ENCODE measurements at places on chromosomes 5 and 9.

- DNase-seq, result no peak
Observed at GRCh38 chr9:16627967-16628366, 242.5 kb downstream of the BNC2 start.

GRCh38 chr5:55343107-55343506, 35.3 kb downstream of the MTREX start:
- no peak for DNase-seq

DNA sequence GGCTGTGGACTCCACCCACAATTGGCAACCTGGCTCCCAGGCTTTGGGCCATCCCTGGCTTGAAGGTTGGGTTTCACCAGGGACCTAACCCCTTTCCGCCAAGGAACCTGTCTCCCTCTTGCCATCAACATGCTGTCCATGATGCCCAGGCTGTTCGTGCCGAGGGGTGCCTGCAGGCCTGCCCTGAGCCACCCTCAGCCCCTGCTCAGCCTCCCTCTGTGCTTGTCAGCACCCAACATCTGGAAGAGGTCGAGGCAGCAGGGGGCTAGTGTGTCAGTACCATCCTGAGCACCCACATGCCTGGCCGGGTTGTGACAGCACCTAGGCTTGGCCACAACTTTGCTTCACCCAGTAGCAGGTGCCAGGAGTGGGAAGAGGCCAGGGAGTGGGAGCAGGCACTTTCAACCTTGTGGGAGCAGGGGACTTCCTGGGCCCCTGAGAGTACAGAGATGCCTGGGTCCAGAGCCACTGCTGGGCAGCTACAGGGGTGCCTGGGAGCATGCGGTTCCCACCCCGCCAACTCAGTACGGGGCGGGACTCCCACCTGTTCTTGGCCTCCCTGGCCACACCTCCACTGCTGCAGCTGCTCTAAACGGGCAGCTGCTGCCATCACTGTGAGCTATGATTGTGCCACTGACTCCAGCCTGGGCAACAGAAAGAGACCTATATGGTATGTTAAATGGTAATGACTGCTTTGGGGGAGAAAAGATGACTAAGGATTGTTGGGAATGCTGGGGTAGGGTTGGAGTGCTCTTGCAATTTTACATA, 6.3 kb downstream of the PDCD1LG2 start:
- DNase-seq, result no peak

DNA sequence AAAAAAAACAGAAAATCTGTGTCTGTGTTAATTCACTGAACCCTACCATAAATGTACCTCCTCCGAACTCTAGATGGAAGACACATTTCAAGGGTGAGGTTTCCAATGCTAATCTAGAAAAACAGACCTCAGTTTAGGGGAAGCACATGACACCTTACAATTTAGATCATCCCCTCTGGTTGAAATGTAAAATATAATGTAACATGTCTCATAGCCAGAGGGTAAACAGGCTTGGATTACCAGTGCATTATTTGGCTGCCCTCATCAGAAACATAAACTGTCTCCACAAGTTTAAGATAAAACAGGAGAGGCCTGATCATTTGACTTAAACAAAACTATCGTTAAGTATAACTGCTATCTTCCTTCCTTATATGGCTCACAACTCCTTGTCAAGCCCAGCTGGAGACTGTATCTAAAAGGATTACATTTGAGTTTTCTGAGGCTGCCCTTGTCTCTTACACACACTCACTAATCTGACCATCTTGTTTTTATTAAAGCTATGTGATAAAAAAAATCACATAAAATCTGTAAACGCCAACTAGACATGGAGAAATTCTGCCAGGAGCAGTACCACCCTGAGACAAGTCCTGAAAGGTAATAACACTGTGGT, 105.7 kb downstream of the LURAP1L start:
- DNase-seq, result no peak

GRCh38 chr9:68841276-68842052, 136.4 kb downstream of the PIP5K1B start:
- no peak for DNase-seq

DNA sequence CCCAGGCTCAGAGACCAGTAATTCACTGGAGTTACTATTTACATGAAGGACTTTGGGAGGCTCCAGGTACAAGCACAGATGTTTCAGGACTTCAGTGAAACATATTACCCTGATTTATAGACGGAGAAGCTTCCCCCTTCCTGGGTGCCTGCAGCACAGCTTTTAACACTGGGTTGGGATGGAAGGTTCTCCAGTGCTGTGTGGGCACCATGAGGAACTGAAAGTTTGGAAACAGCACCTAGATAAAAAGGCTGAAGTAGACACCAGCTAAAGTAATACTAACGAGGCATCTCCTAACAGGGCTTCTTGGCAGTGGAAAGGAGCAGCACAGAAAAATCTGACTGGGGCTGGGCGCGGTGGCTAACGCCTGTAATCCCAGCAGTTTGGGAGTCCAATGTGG, 70.7 kb downstream of the GCNT1 start:
- no peak for DNase-seq

DNA sequence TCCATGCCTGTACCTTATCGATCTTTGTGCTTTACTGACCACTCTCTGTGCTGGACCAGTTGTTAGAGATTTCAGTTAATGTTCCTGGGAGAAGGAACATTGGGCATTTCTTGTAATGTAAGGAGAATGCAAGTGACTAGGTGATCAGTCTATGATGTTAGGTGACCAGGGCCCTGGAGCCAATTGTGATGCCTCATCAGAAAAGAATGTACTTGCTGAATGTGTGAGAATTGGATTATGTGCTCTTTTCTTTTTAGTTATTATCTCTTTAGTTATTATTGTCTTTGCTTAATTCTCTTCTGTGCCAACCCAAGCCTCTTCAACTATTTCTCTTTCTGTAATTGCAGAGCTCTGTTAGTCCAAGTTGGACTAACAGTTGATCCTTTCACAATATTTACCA, 92.9 kb downstream of the LRRC70 start:
- DNase-seq, result no peak
